Glomerular endothelial cell (primary cell): ENCODE measurements at places on chromosomes 12 and 14. TPM values are rescaled to one million over a fixed set of nuclear protein-coding genes. Genes with fewer than 3 reads are reported as not detected.

DNA sequence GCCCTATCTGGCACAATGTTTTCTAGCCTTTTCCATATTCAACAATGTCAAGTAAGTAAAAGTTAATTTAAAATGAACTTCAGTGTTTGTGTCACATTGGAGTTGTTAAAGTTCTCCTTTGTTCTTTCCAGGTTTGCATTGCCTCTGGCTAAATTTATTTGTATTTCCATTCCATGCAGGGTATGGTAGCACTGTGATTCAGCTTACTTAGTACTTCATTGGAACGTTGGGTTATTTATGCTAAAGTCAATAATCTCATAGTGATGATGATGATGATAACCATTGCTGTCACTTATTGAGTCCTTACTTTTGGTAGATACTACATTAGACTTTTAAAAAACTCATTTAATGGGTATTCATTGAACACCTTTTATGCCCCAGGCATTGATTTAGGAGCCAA is 286.9 kb downstream of the RAD51B start:
- DNase-seq: no peak

- DNase-seq: no peak
Observed at GRCh38 chr12:61993734-61994345, 266.4 kb upstream of the USP15 start.

- no peak for DNase-seq
Observed at GRCh38 chr14:99513183-99513694, 32.0 kb downstream of the CCNK start.

- no peak for DNase-seq
Observed at GRCh38 chr12:128592220-128592744, 231.5 kb downstream of the SLC15A4 start.

Gene KRT3
- total RNA-seq: 0.18 TPM in 1 of 2 replicates, not detected in the other

- DNase-seq: no peak
Observed at GRCh38 chr14:89243741-89244140, 173.3 kb downstream of the FOXN3 start.

GRCh38 chr12:6779708-6780432 is 7.5 kb downstream of the LAG3 start:
- no peak for DNase-seq

Gene CNOT2
- total RNA-seq: 75.6 and 108 TPM in 2 replicates

GRCh38 chr14:37452323-37452722 is 142.7 kb downstream of the FOXA1 start:
- no peak for DNase-seq

Gene TEAD4
- total RNA-seq: 33.3 and 47.5 TPM in 2 replicates

- DNase-seq: peak; percentile 54
Observed at GRCh38 chr12:94586589-94587259, 63.6 kb downstream of the TMCC3 start.

DNA sequence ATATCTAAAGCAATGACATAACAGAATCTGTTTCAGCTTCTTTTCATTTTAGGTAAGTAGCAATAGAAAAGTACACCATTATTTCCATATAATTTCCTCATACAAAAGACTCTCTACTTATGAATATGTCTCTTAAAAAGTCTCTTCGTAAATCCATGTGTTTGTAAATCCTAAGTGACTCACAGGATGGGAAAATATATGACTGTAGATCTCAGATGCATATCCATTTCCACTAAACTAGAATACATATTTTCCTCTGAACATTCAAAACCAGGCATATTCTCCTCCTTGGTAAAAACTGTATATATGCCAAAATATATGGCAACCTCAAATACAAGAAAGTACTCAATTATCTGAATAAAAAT is 93.6 kb downstream of the TXNDC16 start:
- DNase-seq: no peak
